Left kidney (tissue), 8 donors: ENCODE measurements at places on chromosomes 2 and 18. TPM values are rescaled to one million over a fixed set of nuclear protein-coding genes. Genes with fewer than 3 reads are reported as not detected.

- no peak for DNase-seq
These were observed 38.2 kb downstream of the SLC66A2 start for GRCh38 chr18:79912994-79913831.

- no peak for DNase-seq
These were observed 66.5 kb downstream of the SFXN5 start for GRCh38 chr2:73004889-73005596.

- DNase-seq, result no peak
These were observed 3.1 kb upstream of the SP5 start for GRCh38 chr2:170711774-170712652.

- no peak for DNase-seq
These were observed 17.8 kb upstream of the ODC1 start for GRCh38 chr2:10465910-10466309.

DNA sequence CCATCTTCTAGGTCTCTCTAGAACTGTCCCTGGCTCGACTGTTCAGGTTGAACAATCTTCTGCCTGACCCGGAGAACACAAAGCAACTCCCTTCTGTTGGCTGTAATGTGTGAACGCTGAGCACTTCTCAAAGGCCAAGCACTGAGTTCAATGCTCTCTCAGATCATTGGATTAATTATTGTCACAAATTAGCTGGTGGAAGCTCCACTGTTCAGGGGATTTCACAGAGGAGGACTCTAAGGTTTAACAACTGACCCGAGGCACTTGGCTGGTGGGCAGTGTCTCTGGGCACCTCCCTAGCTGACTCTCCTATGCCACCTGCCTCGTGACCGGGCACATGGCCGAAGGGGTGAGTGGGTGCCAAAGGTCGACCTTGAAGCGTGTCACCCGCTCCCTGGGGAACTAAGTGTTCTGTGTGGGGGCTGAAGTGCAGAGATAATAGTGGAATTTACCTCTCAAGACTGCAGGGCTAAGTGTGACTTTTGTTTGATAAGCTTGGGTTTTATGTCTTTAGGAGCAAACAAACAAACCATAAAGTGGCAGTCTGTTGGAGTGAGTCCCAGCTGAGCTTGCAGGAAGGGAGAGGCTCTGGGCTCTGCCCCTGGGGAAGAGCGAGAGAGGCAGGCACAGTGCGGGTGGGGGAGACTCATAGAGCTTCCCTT lies 64.8 kb downstream of the BCL2L11 start:
- DNase-seq, result no peak

DNA sequence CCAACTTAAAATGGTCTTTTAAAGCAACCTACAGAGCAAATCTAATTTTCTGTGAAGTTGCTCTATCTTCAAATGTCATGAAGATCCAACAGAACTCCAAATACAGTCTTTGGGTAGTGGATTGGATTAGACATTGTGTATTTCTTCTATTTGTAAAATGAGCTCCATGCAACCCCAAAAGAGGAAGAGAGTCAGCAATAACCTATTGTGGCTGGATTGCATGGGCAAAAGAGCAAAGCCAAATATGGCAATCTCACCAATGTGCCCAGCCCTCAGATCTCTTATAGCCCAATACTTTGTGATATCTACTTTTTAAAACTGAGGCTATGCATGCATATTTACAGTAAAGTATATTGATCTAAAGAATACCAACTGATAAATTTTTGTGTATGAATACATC lies 146.3 kb downstream of the TXNL1 start:
- no peak for DNase-seq

Gene IL37
- polyA plus RNA-seq, result 0.40 TPM

DNA sequence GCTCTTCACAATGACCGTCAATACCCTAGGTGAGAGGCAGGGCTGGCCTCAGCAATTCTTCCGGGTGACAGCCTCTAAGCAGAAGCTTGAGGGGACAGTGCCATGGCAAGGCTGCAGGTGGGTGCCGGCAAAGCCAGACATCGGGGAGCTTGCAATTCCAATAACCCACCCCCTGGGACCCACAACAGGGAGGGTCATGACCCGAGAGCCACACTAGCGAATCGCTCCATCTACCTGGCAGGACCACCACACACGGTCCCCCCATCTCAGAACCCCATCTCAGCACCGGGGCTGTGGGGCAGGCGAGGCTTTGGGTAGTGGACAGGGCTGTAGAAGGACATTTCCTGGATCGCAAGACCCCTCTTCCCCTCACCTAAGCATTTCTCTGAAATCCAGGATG lies 177.2 kb downstream of the ACKR3 start:
- DNase-seq, result no peak

- DNase-seq, result no peak
These were observed 411.2 kb upstream of the CHAC2 start for GRCh38 chr2:53356291-53356905.

- no peak for DNase-seq
These were observed 44.0 kb upstream of the DSG1 start for GRCh38 chr18:31273812-31274527.

- no peak for DNase-seq
These were observed 14.5 kb upstream of the MAT2A start for GRCh38 chr2:85524336-85524908.
